Fibroblast of the aortic adventitia (primary cell): ENCODE measurements at places on chromosomes 16 and 17.
A peak's percentile ranks its signal among the peaks of the same experiment; 100 is the strongest.

DNA sequence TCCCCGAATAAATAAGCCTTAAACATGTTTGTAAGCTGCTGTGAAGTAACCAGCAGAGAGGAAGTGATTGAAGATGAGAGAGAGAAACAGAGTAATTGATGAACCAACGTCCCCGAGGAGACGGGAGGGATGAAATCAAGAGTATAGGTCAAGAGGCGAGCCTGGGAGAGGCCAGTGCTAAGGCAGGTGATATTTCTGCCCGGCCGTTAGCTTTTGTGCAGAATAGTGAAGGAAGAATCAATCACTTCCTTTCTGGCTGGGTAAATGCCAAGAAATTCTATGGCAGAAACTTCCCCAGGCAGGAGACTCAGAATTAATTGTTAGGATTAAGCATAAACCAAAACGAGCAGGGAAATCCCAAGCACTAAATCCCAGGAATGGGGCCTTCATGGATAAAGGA is 273.8 kb downstream of the CDH13 start:
- DNase-seq, result no peak

DNA sequence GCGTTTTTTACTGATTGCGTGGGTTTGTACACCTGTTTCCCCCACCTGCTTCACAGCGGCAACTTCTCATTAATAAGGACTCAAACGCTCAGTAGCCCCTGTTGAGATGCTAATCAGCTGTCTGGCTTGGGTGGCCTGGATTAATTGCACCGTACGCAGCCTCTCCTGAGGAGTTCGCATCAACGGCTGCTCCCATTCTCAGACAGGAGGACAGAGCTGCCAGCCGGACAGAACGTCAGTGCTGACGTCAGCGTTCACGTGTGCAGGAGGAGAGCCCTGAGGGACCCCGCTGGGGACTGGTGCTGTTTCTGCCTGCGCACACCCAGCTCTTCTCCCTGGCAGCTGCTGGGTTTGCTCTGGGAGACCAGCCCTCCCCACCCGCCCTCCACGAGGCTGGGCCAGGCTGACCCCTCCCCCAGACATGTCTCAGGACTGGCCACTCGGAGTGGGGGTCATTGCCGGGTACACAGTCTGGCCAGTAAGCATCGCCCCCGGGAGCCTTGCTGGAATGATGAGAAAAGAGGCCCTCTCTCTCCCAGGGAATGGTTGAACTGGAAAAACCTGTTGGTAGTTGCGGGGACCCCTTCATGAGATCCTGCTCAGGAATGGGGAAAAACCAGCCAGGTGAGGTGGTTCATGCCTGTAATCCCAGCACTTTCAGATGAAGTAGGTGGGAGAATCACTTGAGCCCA is 5.7 kb upstream of the BANP start:
- DNase-seq, result peak; percentile 70

- DNase-seq, result no peak
These were observed 13.6 kb downstream of the PIMREG start for GRCh38 chr17:6457688-6458459.

- DNase-seq, result peak; percentile 15
These were observed 271.0 kb upstream of the TBX2 start for GRCh38 chr17:61128661-61129115.

DNA sequence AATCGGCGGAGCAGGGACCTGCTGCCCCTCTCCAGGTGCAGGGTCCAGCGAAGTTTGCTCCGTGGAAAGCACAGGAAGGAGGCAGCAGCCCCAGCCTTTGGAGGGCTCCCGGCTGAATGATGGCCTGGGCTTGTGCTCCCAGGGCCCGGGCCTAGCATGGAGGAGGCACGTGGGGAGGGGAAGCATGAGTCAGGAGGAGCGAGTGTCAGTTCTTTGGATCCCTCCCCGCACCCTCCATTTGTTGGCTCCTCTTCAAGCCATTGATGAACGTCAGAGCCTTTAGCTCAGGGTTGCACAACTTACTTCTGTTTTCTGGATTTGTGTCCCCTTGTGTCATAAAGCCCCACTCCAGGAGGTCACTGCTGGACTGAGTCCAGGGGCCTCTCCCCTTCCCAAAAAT is 25.8 kb downstream of the TTYH2 start:
- DNase-seq, result peak; percentile 79

GRCh38 chr16:54932021-54932660 is 1.5 kb downstream of the IRX5 start:
- peak; percentile 12 for DNase-seq

DNA sequence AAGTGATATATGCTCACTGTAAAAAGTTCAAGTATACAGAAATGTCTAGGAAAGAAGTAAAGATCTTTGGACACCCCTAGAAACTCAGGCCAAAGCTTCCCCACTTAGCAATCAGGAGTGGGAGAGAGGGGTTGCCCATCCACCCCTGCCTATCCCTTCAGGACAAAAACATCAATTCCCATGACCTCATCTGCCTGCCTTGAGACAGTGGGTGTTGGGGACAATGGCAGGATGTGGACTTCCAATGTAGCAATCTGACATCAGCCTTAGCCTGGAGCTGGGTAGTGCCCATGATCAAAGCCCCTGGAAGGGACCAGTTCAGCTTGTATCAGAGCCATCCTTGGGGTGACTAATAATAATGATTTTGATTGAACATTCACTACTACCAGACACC is 18.1 kb downstream of the ITPRIPL2 start:
- no peak for DNase-seq

GRCh38 chr16:86609115-86609514 is 30.8 kb downstream of the FOXL1 start:
- DNase-seq, result peak; percentile 86

DNA sequence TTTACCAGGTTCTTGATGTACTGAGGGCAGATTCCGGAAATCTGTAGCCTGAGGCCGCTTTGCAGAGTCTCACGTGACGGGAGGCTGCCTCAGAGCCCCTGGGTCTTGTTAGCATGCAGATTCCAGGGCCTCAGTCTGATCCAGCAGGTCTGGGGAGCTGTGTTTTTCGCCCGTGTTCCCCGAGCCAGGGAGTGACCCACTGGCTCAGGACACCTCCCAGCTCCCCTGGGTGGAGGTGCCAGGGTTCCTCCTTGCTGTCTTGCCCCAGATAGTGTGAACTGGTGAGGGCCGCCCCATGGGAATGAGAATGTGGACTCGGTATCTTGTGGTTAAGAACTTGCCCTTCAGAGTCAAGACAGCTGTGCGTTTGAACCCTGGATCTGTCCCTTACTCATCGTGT is 98.6 kb downstream of the OR1D5 start:
- DNase-seq, result no peak

DNA sequence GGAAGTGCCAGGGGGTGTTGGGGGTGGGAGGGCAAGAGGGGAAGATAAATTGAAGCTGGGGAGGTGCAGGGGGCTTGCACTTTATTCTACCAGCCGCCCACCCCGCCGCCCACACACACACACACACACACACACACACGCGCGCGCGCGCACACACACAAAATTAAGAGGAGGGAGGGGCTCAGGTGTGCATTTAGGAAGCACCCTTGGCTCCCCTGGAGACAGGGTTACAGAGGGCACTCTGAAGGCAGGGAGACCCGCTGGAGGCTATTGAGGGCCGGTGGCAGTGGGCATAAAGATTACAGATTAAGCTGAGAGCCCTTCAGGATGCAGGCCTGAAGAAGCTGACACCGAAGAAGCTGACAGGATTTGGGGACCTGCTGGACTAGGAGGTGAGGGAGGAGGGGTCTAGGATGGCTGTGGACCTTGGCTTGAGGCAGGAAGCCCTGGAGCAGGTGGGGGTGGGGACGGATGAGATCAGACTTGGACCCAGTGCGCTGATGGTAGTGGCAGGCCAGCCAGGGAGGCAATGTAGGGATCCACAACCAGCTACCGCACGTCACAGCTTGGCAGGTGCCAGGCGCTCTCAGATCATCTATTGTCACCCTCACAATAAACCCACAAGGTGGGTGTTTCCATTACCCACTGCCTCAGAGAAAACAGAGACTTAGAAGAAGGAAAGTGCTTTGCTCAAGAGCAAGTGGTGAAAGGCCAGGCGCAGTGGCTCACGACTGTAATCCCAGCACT is 772 bp upstream of the SAMD14 start:
- DNase-seq, result no peak

DNA sequence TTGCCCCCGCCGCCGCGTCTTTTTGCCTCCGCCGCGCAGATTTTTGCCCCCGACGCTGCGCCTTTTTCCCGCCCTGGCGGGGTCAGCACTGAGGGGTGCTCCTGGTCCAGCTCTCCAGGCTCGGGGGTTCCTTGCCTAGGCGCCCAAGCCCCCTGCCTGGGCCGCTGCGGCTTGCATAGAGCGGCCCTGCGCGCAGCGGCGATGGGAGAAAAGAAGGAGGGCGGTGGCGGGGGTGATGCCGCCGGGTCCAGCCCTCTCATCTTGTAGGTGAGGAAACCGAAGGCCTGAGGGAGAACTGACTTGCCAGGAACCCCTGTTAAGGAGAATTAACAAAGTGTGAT is 330.8 kb upstream of the WSB1 start:
- DNase-seq, result no peak

DNA sequence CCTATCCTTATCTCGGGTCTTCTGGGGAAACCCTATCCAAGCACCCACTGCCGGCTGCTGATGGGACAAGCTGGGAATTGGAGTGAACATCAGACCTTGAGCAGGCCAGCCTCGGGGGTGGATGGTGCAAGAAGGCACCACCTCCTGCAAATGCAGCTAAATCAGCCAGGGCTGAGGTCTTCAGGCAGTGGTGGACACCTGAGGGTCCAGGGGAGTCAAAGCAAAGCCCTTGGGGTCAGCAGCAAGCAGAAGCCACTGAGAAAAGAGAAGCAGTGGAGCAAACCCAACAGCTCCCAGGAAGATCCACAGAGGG is 55.4 kb upstream of the ENPP7 start:
- no peak for DNase-seq

GRCh38 chr16:66495440-66495839 is 54.5 kb downstream of the TK2 start:
- no peak for DNase-seq

DNA sequence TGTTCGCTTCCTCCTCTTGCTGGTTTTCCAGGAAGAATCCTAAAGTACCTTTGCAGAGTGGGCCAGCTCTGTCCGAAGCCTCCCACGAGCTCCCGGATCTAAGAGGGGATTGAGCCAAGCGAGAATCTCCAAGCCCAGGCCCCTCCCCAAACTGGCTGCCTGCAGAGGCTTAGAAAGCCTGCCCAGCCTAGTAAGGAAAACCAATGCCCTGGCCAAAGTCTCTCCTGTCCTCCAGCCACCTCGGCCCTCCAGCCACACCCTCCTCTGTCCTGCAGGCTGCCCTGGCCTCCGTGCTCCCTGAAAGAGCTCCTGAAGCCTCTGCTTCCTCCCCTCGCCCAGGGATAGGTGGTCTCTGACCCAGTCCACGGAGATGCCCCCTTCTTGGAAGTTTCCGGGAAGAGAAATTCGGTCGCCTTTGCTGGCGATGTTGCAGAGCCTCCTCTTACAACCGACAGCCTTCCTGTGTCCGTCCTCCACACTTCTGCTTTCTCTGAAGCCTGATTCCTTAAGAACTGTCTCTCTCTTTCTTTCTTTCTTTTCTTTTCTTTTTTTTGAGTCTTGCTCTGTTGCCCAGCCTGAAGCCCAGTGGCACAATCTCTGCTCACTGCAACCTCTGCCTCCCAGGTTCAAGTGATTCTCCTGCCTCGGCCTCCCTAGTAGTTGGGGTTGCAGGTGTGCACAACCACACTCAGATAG is 54.9 kb upstream of the TOB1 start:
- DNase-seq, result no peak

DNA sequence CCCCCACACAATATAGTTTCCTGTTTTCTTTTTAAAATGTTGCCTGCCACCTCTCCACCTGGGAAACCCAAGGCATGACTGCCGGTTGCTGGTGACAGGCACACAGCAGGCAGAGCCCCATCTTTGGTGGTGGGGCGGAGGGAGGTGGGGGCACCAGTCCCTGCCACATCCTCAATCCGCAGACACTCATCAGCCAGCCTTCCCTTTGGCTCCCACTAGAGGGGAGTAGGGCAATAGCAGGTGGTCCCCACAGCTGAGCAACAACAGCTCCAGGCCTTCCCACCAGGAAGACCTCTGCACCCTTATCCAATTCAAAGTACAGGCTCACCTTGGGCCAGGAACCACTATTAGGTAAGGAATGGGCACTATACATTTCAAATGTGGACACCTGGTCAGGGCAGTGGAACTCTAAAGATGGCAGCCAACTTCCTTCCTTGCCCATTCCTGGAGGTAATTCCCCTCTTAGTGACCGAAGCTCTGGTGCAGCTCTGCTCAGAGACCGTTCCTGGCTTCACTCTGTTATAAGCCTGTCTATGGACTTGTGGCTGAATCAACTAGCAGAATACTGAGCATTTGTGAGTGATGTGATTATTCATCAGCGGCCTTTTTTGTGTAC is 13.9 kb downstream of the RECQL5 start:
- DNase-seq, result peak; percentile 16

GRCh38 chr17:76946772-76947135 is 78.5 kb downstream of the MGAT5B start:
- DNase-seq, result no peak

DNA sequence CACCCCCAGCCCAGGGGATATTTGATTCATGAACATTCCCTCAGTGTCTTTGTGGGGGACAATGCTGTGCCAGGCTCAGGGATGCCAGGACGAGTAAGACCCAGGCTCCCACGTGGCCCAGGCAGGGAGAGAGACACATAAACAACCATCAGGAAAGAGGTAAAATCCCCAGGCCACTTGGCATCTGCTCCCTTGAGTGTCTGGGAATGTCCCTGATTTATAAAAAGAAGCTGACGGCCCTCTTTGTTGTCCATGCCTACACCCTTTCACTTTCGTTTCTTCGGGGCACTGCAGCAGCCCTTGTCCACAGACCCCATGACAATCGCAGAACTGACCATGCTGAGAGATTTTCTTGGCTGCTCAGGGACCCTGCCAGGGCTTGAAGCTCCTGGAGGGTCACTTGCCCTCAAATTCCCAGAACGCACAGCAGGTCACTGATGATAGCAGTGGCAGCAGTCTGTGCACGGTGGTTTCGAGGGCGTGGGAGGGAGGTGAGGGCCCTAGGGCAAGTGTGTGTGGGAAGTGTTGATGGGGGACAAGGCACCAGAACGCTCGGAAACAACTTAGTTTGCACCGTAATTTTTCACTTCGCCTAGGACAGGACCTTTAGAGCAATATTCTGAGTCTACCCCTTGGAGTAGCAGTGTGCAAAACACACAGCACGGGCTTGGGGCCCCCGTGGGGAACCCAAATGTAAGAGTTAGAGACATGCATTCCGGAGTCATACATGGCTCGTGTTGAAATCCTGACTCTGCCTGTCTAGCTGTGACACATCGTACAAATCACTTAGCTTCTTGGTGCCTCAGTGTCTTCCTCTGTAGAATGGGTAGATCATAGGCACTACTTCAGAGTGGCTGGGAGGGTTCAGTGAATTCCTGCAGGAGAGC is 4.7 kb downstream of the NOD2 start:
- peak; percentile 40 for DNase-seq

DNA sequence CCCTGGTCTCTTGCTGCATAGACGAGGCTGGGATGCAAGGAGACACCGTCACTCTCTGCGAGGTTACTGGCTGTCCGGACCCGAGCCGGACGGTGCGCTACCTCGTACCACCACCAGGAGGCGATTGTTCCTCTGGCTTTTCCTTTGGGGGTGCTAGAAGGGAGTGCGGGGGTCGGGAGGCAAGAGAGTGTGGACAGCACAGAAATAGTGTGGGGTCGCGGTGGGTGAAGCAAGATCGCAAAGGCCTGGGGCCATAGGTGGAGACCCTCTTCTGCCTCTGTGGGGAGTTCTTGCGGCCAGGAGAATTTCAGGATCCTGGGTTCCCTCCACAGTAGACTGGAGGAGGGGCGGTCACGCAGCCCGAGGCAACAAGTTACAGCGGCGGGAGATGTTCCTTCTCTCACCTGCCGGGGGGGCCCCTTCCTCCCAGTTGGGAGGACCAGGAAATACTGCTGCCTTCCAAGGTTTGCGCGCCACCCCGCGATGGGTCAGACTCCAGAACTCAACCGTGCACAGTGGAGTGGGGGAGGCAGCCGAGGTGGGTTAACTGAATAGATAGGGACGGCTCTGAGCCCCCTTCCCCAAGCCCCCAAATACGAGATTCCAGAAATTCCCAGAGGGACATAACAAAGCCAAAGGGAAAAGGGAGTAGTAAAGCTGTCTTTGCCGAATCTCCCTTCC is 6.9 kb downstream of the PHOSPHO1 start:
- DNase-seq, result peak; percentile 16
